Inflammatory macrophage treated with lipopolysaccharide for 4 hours (primary cell): ENCODE measurements at places on chromosomes 13 and 19.

- DNase-seq = no peak
Measured at GRCh38 chr13:90751026-90751425, 596.5 kb upstream of the MIR17HG start.

- peak; percentile 94 for DNase-seq
Measured at GRCh38 chr13:41694545-41695301, 237.4 kb downstream of the RGCC start.

DNA sequence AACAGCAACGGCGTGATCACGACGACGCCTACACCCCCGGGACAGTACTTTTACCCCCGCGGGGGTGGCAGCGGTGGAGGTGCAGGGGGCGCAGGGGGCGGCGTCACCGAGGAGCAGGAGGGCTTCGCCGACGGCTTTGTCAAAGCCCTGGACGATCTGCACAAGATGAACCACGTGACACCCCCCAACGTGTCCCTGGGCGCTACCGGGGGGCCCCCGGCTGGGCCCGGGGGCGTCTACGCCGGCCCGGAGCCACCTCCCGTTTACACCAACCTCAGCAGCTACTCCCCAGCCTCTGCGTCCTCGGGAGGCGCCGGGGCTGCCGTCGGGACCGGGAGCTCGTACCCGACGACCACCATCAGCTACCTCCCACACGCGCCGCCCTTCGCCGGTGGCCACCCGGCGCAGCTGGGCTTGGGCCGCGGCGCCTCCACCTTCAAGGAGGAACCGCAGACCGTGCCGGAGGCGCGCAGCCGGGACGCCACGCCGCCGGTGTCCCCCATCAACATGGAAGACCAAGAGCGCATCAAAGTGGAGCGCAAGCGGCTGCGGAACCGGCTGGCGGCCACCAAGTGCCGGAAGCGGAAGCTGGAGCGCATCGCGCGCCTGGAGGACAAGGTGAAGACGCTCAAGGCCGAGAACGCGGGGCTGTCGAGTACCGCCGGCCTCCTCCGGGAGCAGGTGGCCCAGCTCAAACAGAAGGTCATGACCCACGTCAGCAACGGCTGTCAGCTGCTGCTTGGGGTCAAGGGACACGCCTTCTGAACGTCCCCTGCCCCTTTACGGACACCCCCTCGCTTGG, 966 bp downstream of the JUNB start:
- peak; percentile 81 for DNase-seq

DNA sequence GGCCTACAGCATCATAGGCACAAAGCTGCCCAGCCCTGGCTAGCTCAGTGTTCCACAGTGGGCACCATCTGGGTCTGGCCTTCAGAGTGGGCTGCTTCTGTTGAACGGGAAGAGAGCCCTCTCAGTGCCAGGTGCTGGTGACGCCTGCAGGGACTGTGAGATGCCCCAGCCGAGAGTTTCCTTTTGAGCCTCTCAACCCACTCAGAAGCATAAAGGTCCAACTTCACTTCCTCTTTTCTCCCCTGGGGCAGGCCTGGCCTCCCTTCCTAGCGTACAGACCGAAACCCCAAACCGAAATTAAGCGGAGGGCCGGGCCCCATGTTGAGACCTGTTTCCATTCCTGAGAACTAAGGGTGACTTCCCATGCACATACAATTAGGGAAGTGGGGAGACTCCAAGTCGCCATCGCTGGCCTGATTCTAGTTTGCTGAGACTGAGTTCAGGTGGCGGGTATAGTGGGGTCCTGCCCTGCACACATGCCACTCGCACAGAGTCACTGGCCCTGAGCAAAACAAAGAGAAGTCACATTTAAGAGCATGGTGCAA, 6.9 kb downstream of the RAB8A start:
- peak; percentile 99 for DNase-seq

GRCh38 chr13:76383676-76384461, 502.3 kb downstream of the KCTD12 start:
- DNase-seq = no peak

- DNase-seq = no peak
Measured at GRCh38 chr19:13684021-13684420, 80.3 kb upstream of the MRI1 start.

DNA sequence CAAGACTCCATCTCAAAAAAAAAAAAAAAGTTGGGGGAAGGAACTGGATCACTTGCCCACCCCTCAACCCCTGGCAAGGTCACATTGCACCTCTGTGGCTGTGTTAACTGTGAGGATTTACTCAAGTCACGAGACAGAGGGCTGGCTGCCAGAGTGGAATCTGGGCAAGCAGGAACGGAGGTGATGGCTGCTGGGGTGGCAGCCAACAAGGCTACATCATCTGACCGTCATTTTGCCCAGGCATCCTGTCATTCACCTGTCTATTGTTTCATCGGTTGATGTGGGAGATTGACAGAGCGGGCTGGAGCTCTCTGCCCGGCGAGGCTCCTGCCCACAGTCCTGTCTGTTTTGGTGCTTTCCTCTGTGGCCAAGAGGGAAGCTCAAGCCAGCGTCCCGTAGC, 75.7 kb downstream of the DPF1 start:
- DNase-seq = no peak

DNA sequence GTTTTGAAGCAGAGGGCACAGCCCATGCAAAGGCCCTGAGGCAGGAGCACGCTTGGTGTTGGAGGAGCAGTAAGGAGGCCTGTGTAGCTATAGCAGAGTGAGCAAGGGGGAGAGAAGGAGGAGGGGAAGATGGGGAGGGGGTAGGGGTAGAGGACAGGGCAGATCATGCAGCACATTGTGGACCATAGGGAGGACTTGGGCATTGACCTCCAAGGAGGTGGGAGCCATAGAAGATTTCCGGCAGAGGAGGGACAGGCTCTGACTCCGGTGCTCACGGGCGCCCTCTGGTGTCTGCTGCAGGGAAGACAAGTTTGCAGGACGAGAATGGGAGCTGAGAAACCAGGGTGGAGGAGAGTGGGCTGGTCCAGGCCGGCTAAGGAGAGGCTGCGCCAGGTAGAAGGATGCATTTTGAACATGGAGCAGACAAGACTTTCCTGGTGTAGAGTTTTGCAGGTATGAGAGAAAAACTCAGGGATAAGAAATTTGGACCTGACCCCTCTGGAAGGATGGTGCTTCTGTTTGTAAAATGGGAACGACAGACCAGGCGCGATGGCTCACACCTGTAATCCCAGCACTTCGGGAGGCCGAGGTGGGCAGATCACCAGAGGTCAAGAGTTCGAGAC, 13.7 kb upstream of the CREB3L3 start:
- peak; percentile 73 for DNase-seq

GRCh38 chr19:48989701-48990291, 3.3 kb downstream of the GYS1 start:
- no peak for DNase-seq

DNA sequence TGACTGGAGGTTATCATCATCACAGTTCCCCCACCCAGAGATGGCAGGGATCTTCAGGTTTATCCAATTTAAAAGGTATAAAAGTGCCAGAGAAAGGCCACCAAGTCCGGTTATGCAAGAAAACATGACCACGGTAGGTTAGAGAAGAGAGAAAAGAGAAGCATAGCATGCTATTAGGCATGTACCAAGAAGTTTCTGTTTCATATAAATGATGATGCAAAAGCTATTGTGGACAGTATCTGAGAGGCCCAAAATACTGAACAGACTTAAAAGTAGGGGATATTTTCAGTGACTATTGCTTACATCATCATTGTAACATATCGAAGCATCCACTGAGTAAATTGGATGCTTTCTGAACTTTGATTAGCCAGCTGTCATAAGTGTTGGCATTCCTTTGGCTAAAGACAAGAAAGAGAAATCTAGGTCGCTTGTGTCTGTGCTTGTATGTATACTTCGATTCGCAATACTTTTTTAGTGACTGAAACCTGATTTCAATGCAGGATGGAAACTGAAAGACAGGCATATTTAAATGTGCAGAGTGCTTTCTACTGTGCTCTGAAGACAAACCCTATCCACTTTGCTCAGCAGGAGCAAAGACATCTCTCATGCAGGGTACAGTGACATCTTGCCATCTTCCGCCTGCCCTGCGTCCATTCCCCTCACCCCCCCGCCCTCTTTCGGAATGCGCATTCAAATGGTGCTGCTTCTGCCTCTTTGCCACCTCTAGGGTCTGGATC, 180.3 kb downstream of the SHISA2 start:
- peak; percentile 69 for DNase-seq

DNA sequence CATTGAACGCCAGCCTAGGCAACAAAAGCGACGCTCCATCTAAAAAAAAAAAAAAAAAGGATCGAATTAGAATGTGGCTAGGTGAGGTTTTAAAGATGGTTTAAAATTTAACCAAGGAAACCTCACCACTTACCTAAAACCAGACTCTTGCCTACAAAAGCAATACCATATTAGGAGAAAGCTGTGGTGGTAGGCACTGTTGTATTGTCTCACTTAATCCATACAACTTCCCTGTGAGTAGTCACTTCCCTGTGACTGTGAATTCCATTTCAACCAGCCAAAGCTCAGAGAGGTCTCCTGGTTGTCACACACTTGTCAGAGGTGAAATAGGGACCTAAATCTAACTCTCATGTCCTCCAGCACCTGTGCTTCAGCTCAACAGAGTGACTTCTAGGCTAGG, 15.4 kb downstream of the SHISA2 start:
- DNase-seq = no peak
